M059J (cell line): ENCODE measurements at places on chromosomes 2 and 18.

GRCh38 chr2:108969856-108970255 is 19.2 kb downstream of the EDAR start:
- no peak for DNase-seq

GRCh38 chr2:121207494-121207893 is 77.5 kb downstream of the TFCP2L1 start:
- DNase-seq, result no peak

DNA sequence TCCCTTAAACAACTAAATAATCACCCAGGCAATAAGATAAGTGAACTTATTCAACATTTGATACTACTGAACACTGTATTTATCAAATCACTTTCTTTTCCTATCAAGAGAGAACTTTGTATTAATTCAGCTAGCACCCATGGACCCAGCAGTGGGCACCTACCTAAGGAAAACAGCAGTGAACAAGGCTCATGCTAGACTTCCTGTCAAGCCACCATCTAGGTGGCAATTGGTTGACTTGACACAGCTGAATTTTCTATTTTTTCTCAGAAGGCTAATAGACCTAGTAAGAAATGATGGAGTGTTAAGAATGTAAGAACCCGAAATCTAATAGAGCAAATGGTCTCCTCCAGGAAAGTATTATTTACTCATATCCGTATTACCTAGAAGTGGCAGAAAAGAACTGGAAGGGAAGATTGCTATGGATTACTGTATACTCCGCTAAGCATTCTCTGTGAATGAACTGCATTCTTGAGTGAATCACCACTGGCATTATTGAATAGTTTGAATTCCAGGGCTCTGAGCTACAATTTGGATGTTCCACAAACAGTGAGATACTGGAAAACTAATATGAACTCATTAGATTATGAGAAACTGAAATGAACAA is 988.2 kb upstream of the CDH2 start:
- DNase-seq, result peak; percentile 96

DNA sequence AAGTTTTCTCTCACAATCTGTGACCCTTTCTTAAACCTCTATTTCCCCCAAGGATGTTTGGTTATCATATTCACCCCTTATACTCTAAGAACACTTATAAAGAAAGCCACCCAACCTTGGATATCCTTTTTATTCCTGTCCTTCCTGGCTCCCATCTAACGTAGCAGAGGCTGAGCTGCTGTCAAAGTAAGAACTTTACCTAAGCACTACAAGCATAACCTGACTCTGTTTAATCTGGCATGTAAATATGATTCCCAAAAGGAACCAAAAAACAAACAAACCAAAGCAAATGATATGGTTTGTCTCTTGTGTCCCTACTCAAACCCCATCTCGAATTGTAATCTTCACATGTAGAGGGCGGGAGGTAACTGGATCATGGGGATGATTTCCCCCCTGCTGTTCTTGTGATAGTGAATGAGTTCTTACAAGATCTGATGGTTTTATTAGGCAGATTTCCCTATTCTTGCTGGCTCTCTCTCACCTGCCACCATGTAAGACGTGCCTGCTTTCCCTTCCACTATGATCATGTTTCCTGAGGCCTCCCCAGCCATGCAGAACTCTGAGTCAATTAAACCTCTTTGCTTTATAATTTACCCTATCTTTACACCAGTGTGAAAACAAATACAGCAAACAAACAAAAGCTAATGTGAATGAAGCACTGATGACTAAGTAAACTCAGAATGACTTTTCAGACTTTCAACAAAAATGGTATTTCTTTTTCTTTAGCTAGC is 72.7 kb upstream of the SPOPL start:
- no peak for DNase-seq

DNA sequence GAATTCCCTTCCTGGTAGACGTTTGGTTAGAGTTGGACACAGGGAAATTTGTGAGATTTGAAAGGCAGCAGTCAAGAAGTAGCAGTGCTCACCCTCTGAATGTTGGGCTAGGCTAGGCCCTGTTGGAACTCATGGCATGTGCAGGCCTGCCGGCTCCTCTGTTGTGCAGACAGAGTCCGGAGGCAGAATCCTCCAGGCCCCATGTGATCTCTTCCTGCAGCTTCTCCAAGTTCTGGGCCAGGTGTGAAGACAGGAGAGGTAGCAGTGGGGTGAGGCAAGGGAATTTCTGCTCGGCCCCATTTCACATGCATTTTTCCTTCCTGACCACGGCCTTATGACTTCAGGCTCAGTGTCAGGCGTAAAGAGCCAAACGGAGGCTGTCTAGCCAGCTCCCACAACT is 36.9 kb upstream of the RAB31 start:
- no peak for DNase-seq

DNA sequence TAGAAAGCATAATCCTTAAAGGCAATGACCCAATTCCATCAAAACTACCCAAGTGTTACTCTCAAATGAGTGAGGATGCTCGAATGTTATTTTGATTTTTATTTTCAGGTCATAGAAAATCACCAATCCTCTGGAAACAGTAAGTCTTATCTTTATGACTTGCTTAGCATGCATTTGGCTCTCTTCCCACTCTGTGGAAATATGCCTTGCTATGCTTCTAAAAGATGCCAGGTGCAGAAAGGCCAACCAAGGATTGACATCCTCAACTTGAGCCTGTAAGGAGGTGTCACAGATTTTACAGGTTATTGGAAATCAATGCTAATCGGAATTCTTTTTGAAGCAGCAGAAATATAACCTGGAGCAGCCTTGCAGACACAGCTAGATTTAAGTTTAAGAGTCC is 543.9 kb upstream of the LINC00305 start:
- no peak for DNase-seq

DNA sequence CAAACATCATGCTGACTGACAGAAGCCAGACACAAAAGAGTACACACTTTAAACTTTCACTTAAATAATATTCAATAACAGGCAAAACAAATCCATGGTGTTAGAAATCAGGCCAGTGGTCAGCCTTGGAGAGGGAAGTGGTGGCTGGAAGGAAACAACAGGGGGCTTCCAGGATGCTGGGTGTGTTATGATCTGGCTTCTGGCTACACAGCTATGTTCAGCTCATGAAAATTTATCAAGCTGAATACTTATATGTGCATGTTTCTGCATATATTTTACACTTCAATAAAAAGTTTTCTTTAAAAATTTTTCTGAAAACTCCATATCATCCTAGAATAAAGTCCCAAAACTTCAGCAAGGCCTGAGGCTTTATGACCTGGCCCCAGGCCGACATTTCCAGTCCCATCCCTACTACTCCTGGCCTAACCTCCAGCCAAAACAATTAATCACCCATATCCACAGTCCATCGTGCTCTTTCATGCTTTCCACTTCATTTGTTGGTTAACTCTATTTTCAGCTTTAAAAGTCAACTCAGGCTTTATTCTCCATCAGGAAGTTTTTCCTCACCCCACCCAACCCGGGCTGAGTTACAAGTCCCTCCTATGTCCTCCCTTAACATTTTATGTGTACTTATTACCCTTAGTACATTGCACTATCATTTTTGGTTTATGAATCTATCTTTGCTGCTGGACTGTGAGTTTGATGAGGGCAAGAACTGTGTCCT is 27.9 kb upstream of the SPTBN1 start:
- peak; percentile 13 for DNase-seq

DNA sequence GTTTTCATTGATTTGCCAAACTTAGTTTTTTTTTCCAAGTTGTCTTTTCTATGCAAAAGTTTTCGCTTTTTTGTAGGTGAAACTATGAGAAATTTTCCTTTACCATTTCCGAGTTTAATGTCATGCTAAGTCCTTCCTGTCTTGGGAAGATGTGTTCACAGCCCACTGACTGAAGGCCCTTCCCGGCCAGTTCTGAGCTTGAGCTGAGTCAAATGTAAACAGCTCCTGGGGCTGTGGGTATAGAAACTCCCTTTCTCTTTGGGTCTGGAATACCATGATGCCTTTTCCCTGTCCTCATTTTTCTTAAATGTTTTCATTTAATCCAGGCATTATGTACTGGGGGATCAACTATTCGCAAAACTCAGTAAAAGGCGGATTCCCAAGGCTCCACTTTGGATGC is 69.8 kb upstream of the IL1R1 start:
- peak; percentile 68 for DNase-seq

- no peak for DNase-seq
Observed at GRCh38 chr2:155633887-155634570, 698.5 kb downstream of the NR4A2 start.

DNA sequence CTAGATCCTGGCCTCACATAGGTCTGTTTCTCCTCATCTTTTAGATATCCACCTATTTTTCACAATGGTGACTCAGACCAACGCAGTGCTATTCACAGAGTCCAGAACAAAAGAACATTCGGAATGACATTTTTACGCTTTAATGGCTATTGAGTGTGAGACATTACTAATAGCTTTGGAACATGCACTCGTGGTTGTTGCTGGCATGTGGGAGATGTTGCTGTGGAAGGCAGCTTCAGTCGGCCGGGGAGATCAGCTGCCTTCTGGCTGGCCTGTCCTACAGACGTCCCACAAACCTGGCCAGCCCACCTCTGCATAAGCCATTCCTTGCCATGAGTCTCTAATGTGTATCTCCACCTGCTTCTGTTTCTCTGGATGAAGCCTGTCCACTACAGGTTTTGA is 3.4 kb downstream of the MBP start:
- peak; percentile 97 for DNase-seq

- DNase-seq, result no peak
Observed at GRCh38 chr2:221397187-221397586, 174.9 kb downstream of the EPHA4 start.

GRCh38 chr2:32958821-32959220 is 12.1 kb downstream of the LTBP1 start:
- no peak for DNase-seq

- no peak for DNase-seq
Observed at GRCh38 chr18:55069497-55069896, 110.2 kb upstream of the CCDC68 start.

DNA sequence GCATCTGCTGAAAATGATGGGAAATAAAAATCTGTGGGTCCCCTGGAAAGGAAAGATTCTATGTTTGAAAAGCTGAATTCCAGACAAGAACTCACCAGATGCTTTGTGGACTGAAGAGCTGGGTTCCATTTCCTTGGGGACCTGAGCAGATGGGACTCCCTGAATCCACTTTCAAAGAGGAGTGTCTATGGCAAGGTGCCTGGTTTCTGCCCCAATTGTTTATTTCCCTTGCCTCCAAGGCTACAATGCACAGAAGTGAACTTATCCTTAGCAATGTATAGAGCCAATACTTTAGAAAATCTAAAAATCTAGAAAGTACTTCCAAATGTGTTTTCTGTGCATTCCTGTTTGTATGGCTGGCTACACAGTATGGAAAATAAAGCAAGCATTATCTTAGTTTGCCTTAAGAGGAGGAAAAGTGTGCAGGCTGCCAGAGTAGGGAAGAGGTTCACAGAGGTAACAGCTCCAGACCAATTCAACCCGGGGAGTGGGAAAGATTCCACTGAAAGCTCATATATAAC is 420.5 kb downstream of the NRXN1 start:
- no peak for DNase-seq

DNA sequence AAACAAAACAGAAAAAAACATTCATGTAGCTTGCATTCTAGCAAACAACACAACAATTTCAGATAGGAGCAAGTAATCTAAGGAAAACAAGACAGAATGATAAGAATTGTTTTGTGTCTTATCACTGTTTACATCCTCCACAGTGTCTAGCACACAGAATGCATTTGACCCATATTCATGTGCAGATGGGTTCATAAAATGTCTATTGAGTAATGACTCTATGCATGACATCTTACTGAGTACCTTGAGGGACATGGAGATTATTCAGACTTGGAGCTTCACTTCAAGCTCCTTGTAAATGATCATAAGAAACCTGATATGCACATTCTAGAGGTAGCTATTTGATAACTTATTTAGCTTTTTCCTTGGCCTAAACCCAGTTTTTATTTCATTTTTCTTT is 69.0 kb downstream of the DTNA start:
- no peak for DNase-seq

- peak; percentile 45 for DNase-seq
Observed at GRCh38 chr2:20488201-20488641, 41.3 kb downstream of the RHOB start.

GRCh38 chr2:191693778-191694177 is 15.8 kb downstream of the NABP1 start:
- no peak for DNase-seq

GRCh38 chr2:143802242-143802641 is 673.0 kb downstream of the ARHGAP15 start:
- peak; percentile 64 for DNase-seq

GRCh38 chr2:9473308-9473984 is 905 bp upstream of the IAH1 start:
- DNase-seq, result peak; percentile 7

DNA sequence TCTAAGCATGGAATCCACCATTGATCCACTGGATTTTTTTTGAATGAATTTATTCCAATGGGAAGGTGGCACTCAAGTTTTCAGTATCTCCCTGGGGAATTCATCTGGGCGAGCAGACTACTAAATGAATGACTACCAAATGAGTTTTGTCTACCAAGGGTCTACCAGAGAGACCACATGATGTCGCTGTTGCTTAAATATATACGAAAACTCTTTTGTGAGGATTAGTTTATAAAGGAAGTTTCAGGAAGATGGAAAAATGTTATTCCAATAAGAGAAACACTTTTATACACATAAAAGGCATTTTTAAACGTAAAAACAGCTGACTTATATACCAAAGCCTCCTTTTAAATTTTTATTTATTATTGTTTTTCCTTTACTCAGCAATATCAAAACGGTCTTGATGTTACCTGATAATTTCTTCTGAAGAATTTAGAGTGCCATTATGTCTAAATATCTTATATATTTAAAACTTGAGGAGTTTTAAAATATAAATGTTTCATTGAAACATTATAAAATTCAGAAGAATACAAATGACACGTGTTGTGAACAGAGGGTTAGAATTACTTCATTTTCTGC is 139.7 kb downstream of the HRH4 start:
- DNase-seq, result peak; percentile 71

- no peak for DNase-seq
Observed at GRCh38 chr2:10332402-10333246, 29.9 kb downstream of the HPCAL1 start.

- DNase-seq, result no peak
Observed at GRCh38 chr2:239214725-239215124, 186.1 kb downstream of the HDAC4 start.

DNA sequence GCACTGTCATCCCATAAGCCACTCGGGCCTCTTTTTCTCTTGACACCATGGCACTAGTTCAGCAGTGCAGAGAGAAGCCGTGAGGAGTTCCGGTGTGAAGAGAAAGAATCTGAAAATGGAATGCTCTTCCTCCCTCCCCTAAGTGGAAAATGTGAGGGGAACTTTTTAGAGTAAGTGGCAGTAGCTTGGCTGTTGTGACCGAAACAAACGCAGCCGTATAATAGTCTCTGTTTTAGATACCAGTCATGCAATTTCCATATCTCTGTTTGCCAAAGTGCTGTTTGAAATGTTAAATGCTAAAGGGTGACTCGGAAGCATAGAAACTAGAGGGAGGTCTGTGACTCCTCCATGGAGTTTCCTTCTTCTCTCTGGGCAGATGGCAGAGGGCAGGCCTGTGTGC is 122.9 kb downstream of the MTCL1 start:
- no peak for DNase-seq

DNA sequence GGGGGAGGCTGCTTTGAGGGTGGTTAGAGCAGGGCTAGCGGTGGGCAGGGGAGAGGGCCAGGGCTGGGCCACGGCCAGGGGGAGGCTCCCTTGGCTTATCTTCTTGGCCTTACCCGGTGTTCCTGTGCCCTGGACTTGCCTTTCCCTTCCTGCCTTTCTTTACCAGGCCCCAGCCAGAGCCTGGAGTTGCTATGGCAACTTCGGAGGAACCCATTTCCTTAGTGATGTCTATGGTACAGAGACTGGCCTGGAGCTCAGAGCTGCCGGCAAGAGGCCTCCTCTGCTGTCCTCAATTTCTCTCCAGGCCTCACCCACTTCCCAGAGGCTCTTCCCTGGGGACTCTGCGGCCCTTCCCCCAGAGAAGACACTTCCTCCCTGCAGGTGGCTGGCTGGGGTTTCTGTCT is 11.5 kb downstream of the SPEG start:
- DNase-seq, result peak; percentile 83
